Endothelial cell (in vitro differentiated cells): ENCODE measurements at places on chromosomes 11 and 22. TPM values are rescaled to one million over a fixed set of nuclear protein-coding genes. Genes with fewer than 3 reads are reported as not detected.

Gene OR52I1
- total RNA-seq, result not detected

Gene FZD4
- 71.5 TPM for total RNA-seq

Gene FJX1
- 34.3 TPM for total RNA-seq

Gene AGBL2
- 1.7 TPM for total RNA-seq

Gene CCDC73
- not detected for total RNA-seq

Gene PI4KA
- 65.3 TPM for total RNA-seq

Gene C11orf87
- 0.46 TPM for total RNA-seq

Gene KREMEN1
- 3.1 TPM for total RNA-seq

Gene LRRC51
- total RNA-seq, result 5.8 TPM

Gene TTC28
- 70.8 TPM for total RNA-seq

Gene PRODH
- total RNA-seq, result 1.8 TPM

Gene DLG2
- 5.1 TPM for total RNA-seq

Gene ASPHD2
- 14.5 TPM for total RNA-seq

Gene OR51B5
- 0.82 TPM for total RNA-seq

Gene OR52E8
- not detected for total RNA-seq

Gene KIF18A
- total RNA-seq, result 4.9 TPM

Gene RAB1B
- total RNA-seq, result 189 TPM

Gene SCGB1D2
- total RNA-seq, result not detected

Gene NXPE1
- total RNA-seq, result not detected

Gene SAA2
- total RNA-seq, result not detected

Gene RASSF10
- total RNA-seq, result 17.5 TPM

Gene DYNC2H1
- total RNA-seq, result 7.9 TPM

Gene ACCS
- 38.8 TPM for total RNA-seq

Gene C11orf16
- not detected for total RNA-seq

Gene TYMP
- total RNA-seq, result 6.3 TPM

Gene ZC3H12C
- total RNA-seq, result 6.4 TPM

Gene TMEM191B
- 1.3 TPM for total RNA-seq

Gene IGSF22
- total RNA-seq, result 0.74 TPM

Gene MS4A3
- total RNA-seq, result 1.4 TPM

Gene CALCA
- total RNA-seq, result not detected

Gene LRRC56
- 2.6 TPM for total RNA-seq

Gene PTGDR2
- total RNA-seq, result not detected
